Forelimb muscle (tissue), 1 donor: ENCODE measurements at places on chromosomes 16 and 17. TPM values are rescaled to one million over a fixed set of nuclear protein-coding genes. Genes with fewer than 3 reads are reported as not detected.

The KRT28 gene
- not detected for polyA plus RNA-seq

The PRSS21 gene
- 0.28 TPM for polyA plus RNA-seq

The KRT9 gene
- not detected for polyA plus RNA-seq

The UTS2R gene
- polyA plus RNA-seq, result 5.8 TPM

The KRT33A gene
- polyA plus RNA-seq, result not detected

The ZDHHC1 gene
- 18.9 TPM for polyA plus RNA-seq

The DGKE gene
- 4.7 TPM for polyA plus RNA-seq

The RNF157 gene
- 12.1 TPM for polyA plus RNA-seq

The QRICH2 gene
- polyA plus RNA-seq, result 3.5 TPM

The NEURL4 gene
- 18.7 TPM for polyA plus RNA-seq

The RTN4RL1 gene
- polyA plus RNA-seq, result 1.5 TPM

The MKS1 gene
- 15.1 TPM for polyA plus RNA-seq

The RAB26 gene
- polyA plus RNA-seq, result 1.0 TPM

The MYOCD gene
- 0.70 TPM for polyA plus RNA-seq

The KRT31 gene
- polyA plus RNA-seq, result 5.9 TPM

The CD300E gene
- 0.04 TPM for polyA plus RNA-seq

The LGALS9C gene
- polyA plus RNA-seq, result not detected

The PRSS8 gene
- 0.09 TPM for polyA plus RNA-seq

The C16orf92 gene
- not detected for polyA plus RNA-seq

The CES1 gene
- polyA plus RNA-seq, result 0.34 TPM
